ENCODE measurements at places on chromosomes 12 and 14.
A peak's percentile ranks its signal among the peaks of the same experiment; 100 is the strongest.

DNA sequence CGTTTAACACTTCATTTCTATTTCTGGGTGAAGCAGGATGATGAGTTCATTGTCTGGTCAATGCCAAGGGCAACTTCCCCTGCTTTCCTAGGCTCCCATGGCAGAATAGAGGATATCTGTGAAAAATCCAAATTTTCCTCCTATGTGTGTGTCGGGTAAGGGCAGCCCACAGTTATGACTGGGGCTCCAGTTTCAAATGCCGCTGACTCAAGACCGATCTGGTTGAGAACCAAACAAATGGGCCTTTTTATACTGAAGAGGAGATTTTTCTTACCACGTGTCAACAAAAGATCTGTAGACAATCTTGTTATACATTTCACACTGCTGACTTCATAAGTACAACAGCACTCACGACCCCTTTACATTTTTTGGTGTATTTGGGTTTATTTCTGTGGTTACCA, 120.8 kb downstream of the CHST11 start:
- DNase-seq, result no peak

GRCh38 chr12:40063414-40063813, 42.5 kb downstream of the SLC2A13 start:
- DNase-seq, result no peak

DNA sequence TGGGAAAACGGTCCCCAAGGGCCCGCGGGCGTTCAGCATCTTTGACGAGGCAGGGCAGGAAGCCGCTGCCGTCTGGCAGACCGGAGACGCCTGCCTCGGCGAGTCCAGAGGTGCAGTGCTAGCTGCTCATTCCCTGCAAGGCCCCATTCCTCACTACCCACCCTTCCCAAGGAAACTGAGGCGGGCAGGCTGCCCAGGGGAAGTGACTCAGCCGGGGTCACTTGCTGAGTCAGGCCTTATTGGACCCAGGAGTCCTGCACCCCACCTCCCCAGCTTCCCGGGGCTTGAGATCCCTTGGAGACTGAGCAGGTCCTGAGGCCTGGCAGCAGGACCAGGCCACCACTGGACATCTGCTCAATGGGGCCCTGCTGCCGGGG, 3.7 kb downstream of the SH2B3 start:
- peak; percentile 40 for DNase-seq

DNA sequence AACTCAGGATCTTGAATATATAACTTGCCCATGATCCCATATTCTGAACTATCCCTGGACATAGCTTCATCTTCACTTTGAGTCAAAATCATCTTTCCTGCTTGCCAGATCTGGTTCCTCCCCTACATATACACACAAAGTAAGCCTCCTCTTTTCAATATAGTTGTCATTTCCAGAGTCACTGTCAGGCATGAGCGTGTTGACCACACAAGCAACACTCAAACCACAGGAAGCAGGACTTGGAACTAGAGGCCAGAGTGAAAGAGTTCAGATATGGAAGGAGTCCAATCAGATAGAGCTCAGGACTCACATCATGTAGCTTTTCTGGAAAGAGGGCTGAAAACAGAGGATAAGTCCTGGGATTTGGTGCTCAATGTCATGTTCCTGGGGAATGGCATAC, 1140.6 kb downstream of the BCL11B start:
- DNase-seq, result no peak

GRCh38 chr14:88934351-88934806, 109.9 kb downstream of the TTC8 start:
- DNase-seq, result no peak

GRCh38 chr12:115990241-115990640, 287.3 kb downstream of the MED13L start:
- DNase-seq, result no peak

GRCh38 chr12:98162906-98163678, 352.3 kb upstream of the TMPO start:
- DNase-seq, result no peak

DNA sequence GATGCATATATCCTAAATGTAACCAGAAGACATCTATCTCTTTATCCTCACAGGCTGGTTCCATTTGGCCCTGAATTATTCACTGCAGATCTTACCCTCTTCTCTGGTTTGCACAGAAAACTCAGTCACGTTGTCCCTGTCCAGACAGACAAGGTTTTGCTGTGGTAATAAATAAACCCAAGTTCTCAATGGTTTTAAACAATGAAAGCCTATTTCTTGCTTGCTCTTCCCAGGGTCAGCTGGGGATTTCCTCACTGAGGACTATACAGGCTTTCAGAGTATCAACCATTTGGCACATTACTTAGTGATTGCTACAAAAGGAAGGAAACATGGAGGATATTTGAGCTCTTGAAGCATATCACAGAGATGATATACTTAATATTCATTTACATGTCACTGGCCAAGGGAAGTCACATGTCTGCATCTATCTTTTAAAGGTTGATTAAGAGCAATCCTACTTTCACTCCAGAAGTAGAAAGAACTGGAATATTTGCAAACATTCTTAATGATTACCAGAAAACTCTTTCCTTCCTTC, 24.4 kb upstream of the E2F7 start:
- DNase-seq, result no peak

DNA sequence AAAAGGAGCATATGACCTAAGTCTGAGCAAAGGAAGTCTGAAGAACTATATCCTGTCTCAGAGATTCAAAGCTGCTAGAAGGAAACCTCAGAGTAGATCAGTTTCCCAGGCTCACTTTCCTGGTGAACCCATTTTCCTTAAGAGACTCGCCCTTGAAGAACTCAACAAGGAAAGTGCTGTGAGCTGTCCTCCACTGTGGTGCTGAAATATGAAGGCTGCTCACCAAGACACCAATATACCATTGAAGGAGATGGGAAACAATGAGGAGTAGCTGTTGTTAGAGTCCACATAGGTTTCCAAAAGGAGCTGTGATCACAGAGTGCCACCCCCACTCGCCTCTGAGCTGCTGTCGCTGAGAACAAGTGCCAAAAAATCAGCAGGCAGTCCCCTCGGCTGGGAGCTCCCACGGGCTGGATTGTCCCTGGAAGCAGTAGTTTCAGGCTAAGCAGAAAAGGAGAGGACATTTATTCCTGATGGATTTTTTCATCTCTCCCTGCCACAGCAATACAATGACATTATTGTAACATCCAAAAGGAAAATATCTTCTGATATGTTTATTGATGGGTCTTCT, 282.1 kb downstream of the RPS29 start:
- DNase-seq, result no peak

GRCh38 chr14:30427401-30427800, 131.6 kb upstream of the G2E3 start:
- no peak for DNase-seq

DNA sequence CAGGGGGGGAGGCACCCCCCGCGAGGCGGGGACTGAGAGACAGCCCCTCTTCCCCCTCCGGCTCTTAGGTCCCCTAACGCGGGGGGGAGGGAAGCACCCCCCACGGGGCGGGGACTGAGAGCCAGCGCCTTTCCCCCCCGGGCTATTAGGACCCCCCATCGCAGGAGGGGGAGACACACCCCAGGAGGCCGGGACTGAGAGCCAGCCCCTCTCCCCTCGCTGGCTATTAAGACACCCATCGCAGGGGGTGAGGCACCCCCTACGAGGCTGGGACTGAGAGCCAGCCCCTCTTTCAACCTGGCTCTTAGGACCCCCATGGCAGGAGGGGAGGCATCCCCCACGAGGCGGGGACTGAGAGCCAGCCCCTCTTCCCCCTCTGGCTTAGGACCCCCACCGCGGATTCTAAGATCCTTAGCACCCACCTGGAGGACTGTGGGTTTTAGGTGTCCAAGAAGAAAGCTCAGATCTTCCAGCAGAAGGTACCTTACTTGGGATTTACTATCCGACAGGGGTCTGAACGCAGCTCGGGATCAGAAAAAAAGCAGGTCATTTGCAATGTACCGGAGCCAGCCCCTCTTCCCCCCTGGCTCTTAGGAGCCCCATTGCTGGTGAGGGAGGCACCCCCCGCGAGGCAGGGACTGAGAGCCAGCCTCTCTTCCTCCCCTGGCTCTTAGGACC, 197.8 kb upstream of the PZP start:
- DNase-seq, result no peak

DNA sequence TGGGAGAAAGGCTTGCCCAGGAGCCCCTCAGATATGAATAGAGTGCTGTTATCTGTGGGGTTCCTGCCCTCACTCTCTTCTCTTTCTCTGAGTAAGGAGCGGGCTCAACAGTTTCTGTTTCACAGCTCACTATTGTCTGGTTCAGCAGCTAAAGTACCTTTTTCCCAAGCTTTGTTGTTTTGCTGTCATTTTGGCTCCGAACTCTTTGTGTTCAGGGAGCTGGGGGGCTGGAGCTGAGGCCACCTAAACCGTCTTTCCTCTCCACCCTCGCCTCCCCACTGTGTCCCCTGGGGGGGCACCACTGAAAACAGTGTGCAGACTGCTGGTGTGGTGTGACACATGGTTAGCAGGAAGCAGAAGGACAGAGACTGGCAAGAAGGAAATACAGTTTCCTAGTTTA, 51.4 kb downstream of the FBXW8 start:
- DNase-seq, result peak; percentile 21

GRCh38 chr12:26937443-26937862, 328 bp downstream of the INTS13 start:
- no peak for DNase-seq

DNA sequence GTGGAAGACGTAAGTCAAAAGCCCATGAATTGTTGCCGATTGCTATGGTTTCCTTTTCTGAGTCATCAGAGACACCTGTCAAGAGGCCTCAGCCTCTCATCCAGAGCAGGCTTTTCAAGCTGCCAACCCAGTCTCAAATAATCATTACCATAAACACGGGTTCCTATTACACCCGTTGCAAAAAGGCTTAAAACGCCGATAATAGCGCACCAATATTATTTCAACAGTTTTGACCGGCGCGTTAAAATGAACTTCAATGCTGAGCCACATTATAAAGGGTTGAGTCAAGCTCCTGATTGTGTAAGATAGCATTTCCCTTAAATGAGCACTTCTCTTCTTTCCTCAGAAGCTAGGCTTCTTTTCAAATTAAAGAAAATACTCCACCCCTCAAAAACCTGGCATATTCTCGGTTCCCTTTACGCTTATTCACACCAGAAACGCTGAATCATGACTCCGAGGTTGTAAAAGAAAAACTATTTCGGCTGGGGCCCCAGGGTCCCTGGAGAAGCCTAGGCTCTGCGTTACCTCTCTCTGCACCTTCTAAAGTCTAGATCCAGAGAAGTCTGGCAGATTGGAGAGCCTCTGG, 1.4 kb downstream of the TMTC1 start:
- DNase-seq, result no peak

- DNase-seq, result no peak
Measured at GRCh38 chr12:132227782-132228475, 83.7 kb downstream of the NOC4L start.

DNA sequence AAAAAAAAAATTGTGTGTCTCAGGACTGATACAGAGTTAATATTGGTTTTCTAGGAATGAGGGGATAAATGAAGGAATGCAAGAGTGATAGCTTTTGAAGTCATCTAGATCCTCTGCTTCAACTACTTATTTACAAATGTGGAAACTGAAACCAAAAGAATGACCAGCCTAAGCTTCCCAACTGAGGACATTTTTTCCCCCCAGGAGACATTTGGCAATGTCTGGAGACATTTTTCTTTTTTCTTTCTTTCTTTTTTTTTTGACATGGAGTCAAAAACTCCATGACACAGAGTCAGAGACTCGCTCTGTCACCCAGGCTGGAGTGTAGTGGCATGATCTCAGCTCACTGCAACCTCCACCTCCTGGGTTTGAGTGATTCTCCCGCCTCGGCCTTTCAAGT, 15.3 kb downstream of the DLK1 start:
- no peak for DNase-seq

GRCh38 chr14:87171141-87171540, 821.8 kb downstream of the GALC start:
- no peak for DNase-seq

- no peak for DNase-seq
Measured at GRCh38 chr12:104788840-104789271, 169.2 kb downstream of the SLC41A2 start.

- DNase-seq, result no peak
Measured at GRCh38 chr12:65640489-65640901, 183.8 kb upstream of the HMGA2 start.

DNA sequence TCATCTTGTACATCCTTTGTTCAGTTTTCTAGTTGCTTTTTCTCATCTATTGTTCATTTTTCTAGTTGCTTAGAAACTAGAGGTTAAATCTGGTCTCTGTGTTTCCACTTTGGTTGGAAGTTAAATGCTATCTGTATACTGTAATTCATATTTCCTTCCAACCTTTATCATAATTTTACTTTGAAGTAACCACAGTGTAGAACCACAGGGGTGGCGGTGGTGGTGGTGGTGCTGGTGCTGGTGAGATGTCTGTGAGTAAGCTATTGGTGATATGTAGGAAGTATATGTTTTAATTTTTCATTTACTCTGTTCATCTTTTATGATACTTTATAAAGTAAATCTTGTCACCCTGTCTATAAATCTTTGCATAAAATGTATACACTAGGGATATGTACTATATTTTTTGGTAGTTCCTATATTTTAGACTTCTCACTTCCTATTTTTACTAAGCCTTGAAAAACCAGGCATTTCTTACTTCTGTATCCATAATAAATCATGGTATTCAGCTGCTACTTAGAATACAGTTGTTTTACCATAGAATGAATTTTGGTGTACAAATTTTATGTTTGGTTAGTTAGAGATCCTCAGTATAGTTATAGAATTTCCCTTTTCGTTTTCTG, 31.9 kb downstream of the CCDC91 start:
- DNase-seq, result no peak

DNA sequence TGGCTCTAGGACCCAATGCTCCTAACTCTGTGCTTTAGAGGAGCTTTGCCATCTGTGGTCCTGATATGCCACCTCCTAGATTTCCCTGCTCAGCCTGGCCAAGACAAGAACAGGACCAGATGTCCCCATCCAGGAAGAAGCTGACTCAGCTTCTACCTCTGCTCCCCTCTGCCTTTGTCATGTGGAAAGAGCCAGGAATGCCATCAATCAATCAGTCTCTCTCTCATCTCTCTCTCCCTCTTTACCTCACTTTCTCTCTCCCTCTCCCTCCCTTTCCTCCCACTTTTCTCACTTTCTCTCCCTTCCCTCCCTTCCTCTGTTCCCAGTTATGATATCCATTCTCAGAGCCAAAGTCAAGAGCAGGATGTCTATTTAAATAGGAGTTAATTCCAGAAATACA, 892.5 kb upstream of the TMEM132C start:
- DNase-seq, result no peak

DNA sequence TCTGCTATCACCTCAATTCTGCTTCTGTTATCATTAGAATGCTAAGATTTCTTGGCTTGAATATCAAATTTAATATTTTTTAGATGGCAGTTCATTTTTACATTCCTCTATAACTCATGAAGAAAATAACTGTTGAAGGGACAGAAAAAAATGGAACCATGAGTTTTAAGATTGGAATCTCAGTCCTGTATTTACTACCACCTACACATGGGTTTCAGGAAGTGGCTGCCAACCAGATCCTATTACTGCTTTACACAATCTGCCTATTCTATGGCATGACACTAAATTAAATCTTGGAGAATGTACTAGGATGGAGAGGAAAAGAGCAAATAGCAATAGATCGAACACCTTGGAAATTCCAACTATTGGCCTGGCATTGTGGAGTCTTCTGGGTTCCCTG, 140.8 kb downstream of the DUSP6 start:
- DNase-seq, result no peak

GRCh38 chr12:570435-570920, 92.8 kb downstream of the NINJ2 start:
- no peak for DNase-seq

- no peak for DNase-seq
Measured at GRCh38 chr14:54312166-54312801, 84.5 kb upstream of the CDKN3 start.
